ENCODE measurements at places on chromosomes 11 and 22.

- no peak for DNase-seq
Measured at GRCh38 chr11:87359401-87359800, 321.7 kb downstream of the TMEM135 start.

DNA sequence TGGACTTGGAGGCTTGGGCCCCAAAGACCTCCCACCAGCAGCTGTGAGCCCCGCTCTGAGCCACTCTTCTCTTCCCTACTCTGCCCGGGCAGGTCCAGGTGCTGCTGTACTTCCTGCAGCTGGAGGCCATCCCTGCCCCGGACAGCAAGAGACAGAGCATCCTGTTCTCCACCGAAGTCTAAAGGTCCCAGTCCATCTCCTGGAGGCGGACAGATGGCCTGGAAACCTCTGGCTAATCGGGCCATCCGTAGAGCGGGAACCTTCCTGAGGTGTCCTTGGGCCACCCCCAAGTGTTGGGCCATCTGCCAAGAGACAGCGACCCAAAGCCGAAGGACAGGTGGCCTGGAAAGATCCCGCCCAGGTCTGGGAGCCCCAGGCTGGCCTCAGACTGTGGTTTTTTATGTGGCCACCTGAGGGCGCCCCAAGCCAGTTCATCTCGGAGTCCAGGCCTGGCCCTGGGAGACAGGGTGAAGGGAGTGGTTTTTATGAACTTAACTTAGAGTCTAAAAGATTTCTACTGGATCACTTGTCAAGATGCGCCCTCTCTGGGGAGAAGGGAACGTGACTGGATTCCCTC, 135.1 kb downstream of the BCR start:
- peak; percentile 63 for DNase-seq

- peak; percentile 25 for DNase-seq
Measured at GRCh38 chr11:118079491-118079890, 2.6 kb downstream of the TMPRSS4 start.

DNA sequence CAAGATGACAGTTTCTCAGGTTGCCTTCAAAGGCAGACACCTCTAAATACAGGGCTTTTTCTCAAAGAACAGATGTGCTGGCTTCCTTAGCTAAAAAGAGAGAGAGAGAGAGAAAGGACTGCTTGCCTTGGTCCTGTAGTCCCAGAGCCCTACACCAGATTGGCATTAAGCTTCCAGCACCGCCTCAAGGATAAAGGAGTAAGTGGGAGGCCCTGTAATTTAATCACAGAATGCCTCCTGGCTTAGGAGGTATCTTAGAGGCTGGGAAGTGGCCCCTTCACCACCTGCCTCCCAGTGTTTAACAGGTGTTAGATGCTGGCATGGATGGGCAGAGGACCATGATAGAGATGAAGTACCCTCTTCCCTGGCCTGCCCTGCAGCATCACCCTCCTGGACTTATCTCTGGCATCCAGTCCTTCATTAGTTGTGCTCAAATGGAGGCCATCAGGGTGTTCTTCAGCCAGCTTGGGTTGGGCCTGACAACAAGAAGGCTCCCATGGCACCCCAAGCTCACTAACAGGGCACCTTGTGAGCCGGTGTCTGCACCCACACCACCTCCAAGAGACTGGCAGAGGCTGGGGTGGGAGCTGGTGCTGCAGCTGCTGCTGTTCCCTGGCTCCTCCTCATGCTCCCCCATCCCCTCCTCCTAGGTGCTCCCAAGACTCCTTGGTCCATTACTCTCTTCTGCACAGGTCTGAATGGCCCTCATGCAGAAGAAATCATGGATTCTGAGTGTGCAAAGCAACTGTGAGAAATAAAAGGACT, 32.5 kb downstream of the ABCC8 start:
- no peak for DNase-seq

DNA sequence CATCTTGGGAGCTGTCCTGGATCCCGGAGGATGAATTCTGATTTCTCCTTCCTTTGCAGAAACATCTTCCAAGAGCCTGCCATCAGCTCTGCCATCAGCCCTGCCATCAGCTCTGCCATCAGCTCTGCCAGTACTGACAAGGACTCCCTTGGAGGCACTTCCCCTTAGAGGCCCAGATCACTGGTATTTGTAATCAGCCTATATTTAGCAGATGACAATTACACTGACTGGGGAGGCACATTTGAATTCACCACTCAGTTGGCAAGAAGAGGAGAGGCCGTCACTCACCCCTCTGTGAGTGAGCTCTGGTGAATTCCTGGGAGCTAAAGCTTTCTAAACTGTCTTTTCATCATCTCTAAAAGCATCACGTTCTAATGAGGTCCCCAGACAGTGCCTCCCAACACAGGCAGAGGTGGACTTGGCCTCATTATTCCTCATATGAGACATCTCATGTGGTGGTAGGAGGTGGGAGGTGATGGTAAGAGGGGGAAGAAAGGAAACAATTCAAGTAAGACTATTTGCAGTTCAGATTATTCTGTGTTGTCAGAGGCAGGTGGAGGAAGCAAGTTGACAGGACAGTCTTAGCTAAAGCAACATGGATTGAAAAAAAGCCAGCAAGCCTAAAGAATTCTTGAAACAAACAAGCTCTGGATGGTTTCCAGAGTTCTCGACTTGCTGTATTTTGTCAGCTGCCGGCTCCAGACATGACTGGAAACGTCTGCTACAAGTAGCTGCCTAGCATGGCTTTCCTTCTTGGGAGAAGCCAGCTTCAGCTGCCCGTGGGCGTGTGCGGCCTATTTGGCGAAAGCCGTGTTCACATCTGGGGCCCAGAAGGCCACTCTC, 771.7 kb downstream of the TBC1D22A start:
- DNase-seq = no peak

DNA sequence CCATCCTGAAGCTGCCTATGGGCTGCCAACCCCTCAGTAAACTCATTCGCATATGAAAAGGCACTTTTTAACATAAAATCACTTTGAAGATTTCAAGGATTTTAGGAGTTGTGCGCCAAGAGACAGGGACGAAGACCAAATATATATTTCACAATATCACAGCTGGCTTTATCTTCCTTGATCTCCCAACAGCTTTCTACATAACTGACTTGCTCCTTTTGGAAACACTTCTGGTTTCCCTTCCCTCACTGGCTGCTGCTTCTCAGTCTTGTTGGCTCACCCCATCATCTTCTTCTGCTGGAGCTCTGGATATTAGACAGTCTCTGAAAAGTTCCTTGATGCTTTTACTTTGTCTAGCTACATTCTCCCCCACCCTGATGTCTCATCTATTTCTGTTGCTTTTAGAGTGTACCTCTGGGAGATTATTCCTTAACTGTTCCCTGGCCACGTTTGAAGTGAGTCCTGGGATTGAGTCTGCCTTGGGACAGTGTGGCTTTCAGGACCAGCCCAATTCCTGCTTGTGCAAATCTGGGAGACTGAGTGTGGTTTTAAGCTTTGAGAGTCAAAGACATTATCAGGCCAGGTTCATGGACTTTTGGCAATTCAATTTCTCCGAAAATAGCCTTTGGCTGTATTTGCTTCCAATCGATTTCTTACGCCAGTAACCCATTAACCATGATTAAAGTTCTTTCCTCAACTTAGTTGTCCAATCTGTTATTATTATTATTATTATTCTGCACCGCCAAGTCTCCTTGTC, 30.9 kb upstream of the NNMT start:
- no peak for DNase-seq

GRCh38 chr11:133048270-133048669, 484.0 kb downstream of the OPCML start:
- DNase-seq = no peak

DNA sequence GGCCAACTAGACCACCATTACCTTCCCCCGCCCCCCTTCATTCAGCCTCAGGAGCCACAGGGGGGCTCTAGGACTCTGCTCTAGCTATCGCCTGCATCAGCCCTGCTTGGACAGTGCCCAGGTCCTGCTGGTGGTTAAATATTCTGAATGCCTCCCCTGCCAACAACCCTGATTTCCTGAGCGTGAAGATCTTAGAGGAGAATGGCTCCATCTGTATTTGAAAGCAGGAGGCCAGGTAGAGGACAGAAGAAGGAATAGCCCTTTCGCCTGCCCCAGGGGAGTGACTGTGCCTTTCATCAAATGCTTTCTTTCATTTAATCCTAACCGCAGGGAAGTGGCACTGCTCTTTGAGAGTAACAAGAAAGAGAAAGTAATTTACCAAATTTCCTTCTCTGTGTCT, 69.2 kb downstream of the ISX start:
- DNase-seq = no peak
